ENCODE measurements at places on chromosomes 3 and 15. TPM values are rescaled to one million over a fixed set of nuclear protein-coding genes. Genes with fewer than 3 reads are reported as not detected.

- no peak for DNase-seq
These were observed 25.9 kb upstream of the SLC6A6 start for GRCh38 chr3:14376348-14377043.

DNA sequence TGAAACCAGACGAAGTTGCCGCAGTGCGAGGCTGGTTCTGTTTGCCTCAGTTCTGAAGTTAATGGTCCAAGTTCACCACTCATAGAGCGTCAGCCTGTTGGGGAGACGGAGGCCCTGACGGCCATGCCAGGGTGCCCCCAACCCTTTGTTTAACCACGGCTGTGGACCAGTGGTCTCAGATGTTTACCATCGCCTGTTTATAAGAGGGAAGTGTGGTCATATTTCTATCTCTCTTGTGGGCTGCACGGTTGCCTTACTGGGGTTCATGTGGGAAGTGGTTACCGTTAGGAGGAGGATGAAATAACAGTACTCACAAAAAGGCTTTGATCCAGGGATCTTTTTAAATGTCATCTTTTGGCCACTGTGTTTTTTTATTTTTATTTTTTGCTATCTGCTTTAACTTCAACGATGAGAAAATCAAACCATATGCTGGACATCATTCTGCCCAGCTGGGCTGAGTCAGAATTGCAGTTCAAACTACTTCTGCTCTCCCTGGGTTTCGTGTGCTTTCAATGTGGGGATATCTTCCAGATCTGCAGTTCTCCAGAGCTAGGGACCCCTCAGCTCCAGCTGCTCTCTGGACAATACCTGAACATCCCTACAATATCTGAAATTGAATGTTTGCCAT is 17.8 kb downstream of the SMAD3 start:
- DNase-seq: no peak

GRCh38 chr3:43346978-43347749 is 60.8 kb downstream of the SNRK start:
- no peak for DNase-seq

Gene DNAH12
- total RNA-seq: 0.02 TPM

Measured in gastrocnemius medialis (tissue), 4 donors.